ENCODE measurements at places on chromosomes 3 and 15. TPM values are rescaled to one million over a fixed set of nuclear protein-coding genes. Genes with fewer than 3 reads are reported as not detected.

Gene SAXO2
- 0.22 TPM for total RNA-seq

Gene P2RY13
- not detected for total RNA-seq

Gene LTF
- total RNA-seq = not detected

Gene FAM174B
- total RNA-seq = 1.00 TPM

Gene ARPIN
- 12.2 TPM for total RNA-seq

Gene DUOXA1
- not detected for total RNA-seq

Gene GCNT3
- total RNA-seq = 0.37 TPM

Gene LRRK1
- 10.6 TPM for total RNA-seq

Gene CLDN16
- total RNA-seq = not detected

Gene LMOD3
- total RNA-seq = not detected

Gene BRPF1
- total RNA-seq = 17.4 TPM

Gene RTP3
- total RNA-seq = not detected

Gene PPARG
- 35.6 TPM for total RNA-seq

Gene GOLGA6L4
- 1.2 TPM for total RNA-seq

Gene ZBTB47
- total RNA-seq = 24.0 TPM

Gene STRA6
- 4.5 TPM for total RNA-seq

Gene TMEM40
- total RNA-seq = not detected

Gene TM6SF1
- total RNA-seq = 0.62 TPM

Gene RETNLB
- total RNA-seq = not detected

Gene ADCY5
- 0.22 TPM for total RNA-seq

Gene SERPINI2
- total RNA-seq = not detected

Gene STRIT1
- total RNA-seq = not detected

Gene HDC
- total RNA-seq = not detected

Gene PLA1A
- total RNA-seq = 0.25 TPM
